ENCODE measurements at places on chromosomes 4 and X.

DNA sequence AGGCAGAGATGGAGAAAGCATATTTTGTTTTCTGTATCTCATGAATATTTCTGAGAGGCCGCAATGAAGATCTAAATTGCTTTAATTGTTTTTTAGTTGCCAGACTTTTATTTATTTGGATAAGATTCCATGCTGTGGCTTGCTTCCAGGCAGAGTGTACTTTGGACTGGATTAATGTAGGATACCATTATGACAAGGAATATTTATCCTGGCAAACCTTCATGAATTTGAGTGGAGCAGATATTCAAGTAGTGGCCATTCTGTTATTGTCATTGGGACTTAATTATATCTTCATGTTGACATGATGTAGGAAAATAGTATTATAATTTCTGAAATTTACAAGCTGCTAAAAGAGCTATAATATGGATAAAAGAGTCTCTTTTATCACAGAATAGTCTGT lies 182.9 kb downstream of the C4orf33 start:
- peak; percentile 34 for DNase-seq

DNA sequence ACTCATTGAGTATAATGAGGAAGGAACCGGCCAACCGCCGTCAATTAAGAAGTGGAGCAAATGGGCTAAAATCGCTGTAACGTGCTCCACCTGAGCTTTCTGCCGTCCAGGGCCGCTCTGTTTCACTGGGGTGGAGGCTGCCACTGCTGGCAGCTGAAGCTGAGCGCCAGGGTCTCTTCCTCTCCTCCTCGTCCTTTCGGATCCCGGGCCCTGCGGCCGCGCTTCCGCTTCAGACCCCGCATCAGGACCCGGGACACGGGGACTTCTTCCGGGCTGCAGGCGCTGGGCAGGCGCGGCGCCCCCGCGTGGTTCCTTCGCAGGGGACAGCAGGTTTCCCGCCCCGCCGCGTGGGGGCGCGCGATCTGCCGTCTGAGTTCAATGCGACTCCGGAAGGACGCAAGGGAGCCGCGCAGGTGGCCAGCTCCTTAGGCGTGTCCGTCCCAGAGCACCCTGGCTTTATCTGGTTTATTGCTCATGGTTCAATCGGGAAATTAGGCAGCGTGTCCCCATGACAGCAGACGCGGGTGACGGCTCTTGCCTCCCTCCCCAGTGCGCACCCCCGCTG lies 519.8 kb downstream of the TRIML1 start:
- DNase-seq, result no peak

DNA sequence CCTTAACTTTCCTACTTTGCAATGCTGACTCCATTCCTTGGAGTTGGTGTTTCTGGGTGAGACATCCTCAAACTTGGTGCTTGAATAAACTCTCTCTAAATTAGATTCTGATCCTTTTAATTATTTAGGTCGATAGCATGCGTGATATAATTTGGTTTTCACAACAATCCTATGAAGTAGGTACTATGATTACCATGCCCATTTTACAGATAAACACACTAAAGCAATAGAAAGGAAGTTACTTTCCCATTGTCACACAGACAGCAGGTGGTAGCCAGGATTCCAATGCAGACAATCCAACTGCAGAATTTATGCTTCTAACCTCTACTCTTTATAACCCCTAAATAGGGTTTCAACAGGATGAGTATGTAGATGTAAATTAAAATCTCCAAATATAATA lies 21.7 kb upstream of the AASDH start:
- no peak for DNase-seq

- DNase-seq, result peak; percentile 44
Observed at GRCh38 chr4:38752941-38753806, 29.6 kb downstream of the TLR10 start.

- DNase-seq, result no peak
Observed at GRCh38 chr4:125750828-125751466, 436.2 kb downstream of the FAT4 start.

- no peak for DNase-seq
Observed at GRCh38 chrX:108464604-108465003, 25.0 kb downstream of the COL4A5 start.

- DNase-seq, result no peak
Observed at GRCh38 chrX:19744231-19744630, 143.2 kb downstream of the SH3KBP1 start.

GRCh38 chrX:71128915-71129765 lies 10.7 kb downstream of the MED12 start:
- DNase-seq, result no peak

- no peak for DNase-seq
Observed at GRCh38 chr4:127975121-127975770, 10.0 kb downstream of the ABHD18 start.

- no peak for DNase-seq
Observed at GRCh38 chr4:168167714-168168284, 75.5 kb downstream of the ANXA10 start.

All from NCI-H446 (cell line).